ENCODE measurements at places on chromosomes 7 and 10.

- no peak for DNase-seq
Measured at GRCh38 chr10:22598478-22598877, 115.9 kb downstream of the PIP4K2A start.

DNA sequence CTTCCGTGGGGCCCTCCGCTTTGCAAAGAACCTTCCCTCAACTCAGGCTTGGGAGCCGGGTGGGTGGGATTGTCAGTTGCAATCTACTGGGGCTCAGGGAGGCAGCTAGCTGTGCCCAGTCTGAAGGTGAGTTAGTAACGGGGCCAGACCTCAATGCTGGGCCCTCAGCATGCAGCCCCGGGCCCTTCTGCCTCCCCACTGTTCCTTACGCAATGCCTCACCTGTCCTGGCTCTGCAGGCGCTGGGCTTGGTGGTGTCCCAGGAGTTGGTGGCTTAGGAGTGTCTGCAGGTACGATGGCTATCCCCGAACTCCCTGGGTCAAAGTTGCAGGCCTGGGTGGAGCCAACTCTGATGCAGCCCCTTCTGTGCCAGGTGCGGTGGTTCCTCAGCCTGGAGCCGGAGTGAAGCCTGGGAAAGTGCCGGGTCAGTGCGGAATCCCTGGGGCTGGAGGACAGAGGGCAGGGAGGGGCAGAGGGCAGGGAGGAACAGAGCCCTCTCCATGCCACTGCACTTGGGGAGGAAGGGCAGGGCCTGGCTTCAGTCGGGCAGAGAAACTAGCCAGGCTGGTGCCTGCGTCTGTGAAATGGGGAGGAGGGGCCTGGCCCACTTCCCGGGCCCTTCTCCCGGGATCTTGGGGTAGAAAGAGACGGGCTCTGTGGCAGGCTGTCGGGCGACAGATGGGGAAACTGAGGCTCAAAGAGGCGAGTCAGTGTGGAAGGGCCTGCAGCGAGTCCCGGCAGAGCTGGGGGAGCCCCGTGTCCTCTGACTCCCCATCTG lies 15.0 kb downstream of the ELN start:
- DNase-seq = no peak

DNA sequence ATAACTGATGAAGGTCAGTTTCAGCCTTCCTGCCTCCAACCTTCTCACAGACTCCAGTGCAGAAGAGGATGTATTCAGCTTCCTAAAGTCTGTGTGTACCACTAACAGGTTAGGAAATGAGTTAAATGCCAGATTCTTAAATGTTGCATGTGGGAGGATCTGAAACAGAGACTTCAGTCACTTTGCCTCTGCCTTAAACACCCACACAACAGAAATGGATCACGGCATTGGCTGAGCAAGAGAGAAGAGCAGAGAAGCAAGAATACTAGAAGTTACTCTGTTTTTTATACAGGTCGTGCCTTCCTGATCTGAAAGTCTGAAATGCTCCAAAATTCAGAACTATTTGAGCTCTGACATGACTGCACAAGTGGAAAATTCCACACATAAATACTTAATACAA lies 98.9 kb upstream of the ARHGAP21 start:
- DNase-seq = no peak

DNA sequence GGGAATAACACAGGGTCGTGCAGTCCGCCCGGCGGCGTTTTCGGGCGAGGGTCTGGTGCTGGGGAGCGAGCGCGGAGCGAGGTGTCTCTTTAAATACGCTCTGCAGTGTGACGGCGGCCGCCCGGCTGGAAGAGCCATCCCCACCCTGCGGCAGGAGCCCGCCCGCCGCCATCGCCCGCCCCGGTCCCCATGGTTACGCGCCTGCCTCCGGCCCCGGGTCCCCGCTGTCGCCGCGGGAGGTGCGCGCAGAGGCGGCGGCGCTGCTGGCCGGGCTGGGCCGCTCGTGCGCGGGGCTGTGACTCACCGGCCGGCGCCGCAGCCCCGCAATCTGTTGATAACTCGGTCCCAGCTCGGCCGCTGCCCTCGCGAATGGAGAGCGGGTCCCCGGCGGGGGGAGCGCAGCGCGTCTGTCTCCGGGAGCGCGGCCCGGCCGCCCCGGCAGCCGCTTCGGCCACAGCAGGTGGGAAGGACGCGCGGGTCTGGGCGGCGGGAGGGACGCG lies at the start of gene ADGRA1:
TSS of gene ADGRA1 (plus strand) at position 246 of the 500 bp plus-strand sequence. CDS start 986 bp downstream, outside the sequence.
- DNase-seq = no peak
